Naive B cell (primary cell): ENCODE measurements at places on chromosomes 11 and 22.
A peak's percentile ranks its signal among the peaks of the same experiment; 100 is the strongest.

GRCh38 chr11:78432956-78433355 lies 15.3 kb upstream of the GAB2 start:
- H3K27me3 ChIP-seq = no peaks in the 10 kb centered on the region
- H3K36me3 ChIP-seq = no peaks in the 10 kb centered on the region
- H3K27ac ChIP-seq = no peak overlapping the region
- H3K4me1 ChIP-seq = peaks cover 28% of the 10 kb centered on the region
- H3K4me3 ChIP-seq = no peak overlapping the region

DNA sequence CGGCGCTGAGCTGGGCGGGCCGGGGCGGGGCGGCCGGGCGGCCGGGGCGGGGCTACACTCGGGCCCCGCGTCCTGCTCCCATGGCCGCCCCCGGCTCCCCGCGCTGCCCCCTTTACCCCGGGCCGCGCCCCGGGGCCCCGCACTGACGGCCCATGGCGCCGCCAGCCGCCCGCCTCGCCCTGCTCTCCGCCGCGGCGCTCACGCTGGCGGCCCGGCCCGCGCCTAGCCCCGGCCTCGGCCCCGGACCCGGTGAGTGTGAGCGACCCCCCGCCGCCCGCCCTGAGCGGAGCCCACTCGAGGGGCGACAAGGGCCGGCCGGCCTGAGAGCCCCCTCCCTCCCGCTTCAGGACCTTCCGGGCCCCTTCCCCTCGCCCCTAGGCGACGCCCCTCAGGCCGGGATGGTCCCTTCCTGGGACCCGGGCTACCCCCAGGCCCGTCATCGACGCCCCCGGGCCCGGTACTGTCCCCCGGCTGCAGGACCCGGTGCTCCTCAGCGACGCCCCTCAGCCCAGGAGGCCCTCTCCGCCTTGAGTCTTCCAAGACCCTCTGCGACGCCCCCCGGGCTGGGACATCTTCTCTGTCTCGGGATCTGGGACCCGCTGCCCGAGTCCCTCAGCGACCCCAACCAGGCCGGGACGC lies at the start of gene KREMEN1:
KREMEN1 (plus strand) TSS at position 57 of the 639 bp plus-strand sequence; CDS start at position 153, 96 bp downstream.
- H3K4me3 ChIP-seq = peak within 1 kb of the TSS; percentile 84
- peaks cover 72% of the 10 kb centered on the region for H3K27me3 ChIP-seq
- no peaks in the 10 kb centered on the region for H3K36me3 ChIP-seq
- H3K27ac ChIP-seq = no peak within 1 kb of the TSS
- peaks cover 14% of the 10 kb centered on the region for H3K4me1 ChIP-seq

- peaks cover 3% of the 10 kb centered on the region for H3K4me1 ChIP-seq
- H3K36me3 ChIP-seq = no peaks in the 10 kb centered on the region
- no peak overlapping the region for H3K27ac ChIP-seq
- H3K4me3 ChIP-seq = no peak overlapping the region
Observed at GRCh38 chr11:67493548-67494370, 10.9 kb downstream of the AIP start.

- no peak for DNase-seq
- H3K27me3 ChIP-seq = peaks cover 44% of the 10 kb centered on the region
- H3K4me3 ChIP-seq = no peak overlapping the region
- no peaks in the 10 kb centered on the region for H3K36me3 ChIP-seq
Observed at GRCh38 chr22:39255449-39256185, 10.8 kb upstream of the PDGFB start.

DNA sequence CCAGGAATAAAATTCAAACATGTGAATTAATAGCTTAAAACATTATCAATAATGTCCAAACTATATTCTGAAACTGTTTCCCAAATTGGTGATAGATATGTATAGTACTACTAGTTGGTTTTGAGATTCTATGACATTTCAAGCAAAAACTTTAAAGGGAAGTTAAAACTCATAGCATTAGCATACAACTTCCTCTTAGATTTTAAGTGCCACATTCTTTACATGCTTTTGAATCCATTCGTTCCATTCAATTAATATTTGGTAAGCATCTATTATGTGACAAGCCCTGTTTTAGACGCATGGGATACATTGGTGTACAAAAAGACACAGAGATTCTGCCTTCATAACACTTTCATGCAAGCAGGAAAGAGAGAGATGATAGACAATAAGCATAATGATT lies 8.9 kb downstream of the PATL1 start:
- H3K27ac ChIP-seq = peak overlapping the region; percentile 4
- no peak for DNase-seq
- peaks cover 29% of the 10 kb centered on the region for H3K4me1 ChIP-seq
- H3K4me3 ChIP-seq = peak overlapping the region; percentile 27
- H3K36me3 ChIP-seq = peaks cover 15% of the 10 kb centered on the region
- H3K27me3 ChIP-seq = no peaks in the 10 kb centered on the region

DNA sequence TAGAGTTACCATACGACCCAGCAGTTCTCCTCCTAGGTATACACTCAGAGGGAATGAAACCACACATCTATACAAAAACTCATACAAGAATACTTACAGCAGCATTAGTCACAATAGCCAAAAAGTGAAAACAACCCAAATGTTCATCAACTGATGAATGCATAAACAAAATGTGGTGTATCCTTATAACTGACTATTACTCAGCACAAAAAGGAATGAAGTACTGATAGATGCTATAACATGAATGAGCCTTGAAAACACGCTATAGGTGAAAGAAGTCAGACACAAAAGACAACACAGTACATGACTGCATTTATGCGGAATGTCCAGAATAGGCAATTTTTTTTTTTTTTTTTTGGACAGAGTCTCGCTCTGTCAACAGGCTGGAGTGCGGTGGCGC lies 23.1 kb downstream of the NCAPD3 start:
- peaks cover 37% of the 10 kb centered on the region for H3K36me3 ChIP-seq
- no peak overlapping the region for H3K27ac ChIP-seq
- H3K27me3 ChIP-seq = no peaks in the 10 kb centered on the region
- no peaks in the 10 kb centered on the region for H3K4me1 ChIP-seq
- no peak overlapping the region for H3K4me3 ChIP-seq
- DNase-seq = no peak

DNA sequence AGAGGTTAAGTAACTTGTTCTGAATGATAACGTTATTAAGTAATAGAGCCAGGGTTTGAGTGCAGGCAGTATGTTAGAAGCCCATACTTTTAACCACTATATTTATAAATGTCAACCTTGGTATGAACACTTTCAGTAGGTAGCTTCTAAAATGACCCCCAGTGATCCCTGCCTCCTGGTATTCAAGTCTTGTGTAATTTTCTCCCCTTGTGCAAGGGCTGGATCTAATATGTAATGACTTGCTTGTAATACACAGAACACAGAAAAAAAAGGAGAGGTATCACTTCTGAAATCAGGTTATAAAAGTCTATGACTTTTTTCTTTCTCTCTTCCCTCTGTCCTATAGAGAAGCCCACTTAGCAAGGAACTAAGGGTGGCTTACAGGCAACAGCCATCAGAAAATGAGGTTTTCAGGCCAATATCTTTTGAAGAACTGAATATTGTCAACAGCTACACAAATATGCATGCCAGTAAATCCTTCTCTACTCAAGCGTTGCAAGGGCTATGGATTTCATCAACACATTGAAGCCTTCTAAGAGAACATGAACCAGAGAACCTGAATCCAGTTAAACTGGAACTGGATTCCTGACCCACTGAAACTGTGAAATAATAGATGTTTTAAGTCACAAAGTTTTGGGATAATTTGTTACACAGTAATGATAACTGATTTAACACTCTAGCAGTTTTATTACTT lies 712.3 kb downstream of the METTL15 start:
- no peak overlapping the region for H3K4me3 ChIP-seq
- no peaks in the 10 kb centered on the region for H3K27me3 ChIP-seq
- H3K27ac ChIP-seq = no peak overlapping the region
- no peaks in the 10 kb centered on the region for H3K36me3 ChIP-seq

GRCh38 chr11:35239471-35240075 lies 100.6 kb downstream of the CD44 start:
- peaks cover 31% of the 10 kb centered on the region for H3K4me1 ChIP-seq
- H3K27me3 ChIP-seq = peaks cover 4% of the 10 kb centered on the region
- no peak for DNase-seq
- H3K27ac ChIP-seq = no peak overlapping the region
- no peak overlapping the region for H3K4me3 ChIP-seq

DNA sequence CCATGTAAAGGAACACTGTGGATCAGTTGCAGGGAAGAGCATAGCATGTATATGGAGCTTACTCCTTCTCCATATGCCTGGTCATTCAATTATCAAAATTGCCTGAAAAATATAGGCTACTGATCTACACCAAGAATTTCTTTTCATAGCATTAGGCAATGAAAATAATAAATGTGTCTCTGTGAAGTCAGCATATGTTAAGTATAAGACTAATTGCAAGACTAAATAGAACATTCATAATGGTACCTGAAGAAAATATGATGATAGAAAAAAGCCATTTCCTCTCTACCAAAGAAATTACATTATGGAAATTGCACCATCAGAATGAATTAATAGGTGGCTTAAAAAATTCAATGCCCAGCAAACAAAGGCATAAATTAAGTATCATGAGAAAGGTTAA lies 584.7 kb downstream of the NELL1 start:
- no peak overlapping the region for H3K4me3 ChIP-seq
- no peak overlapping the region for H3K27ac ChIP-seq
- no peaks in the 10 kb centered on the region for H3K4me1 ChIP-seq
- no peak for DNase-seq

GRCh38 chr11:112361396-112361795 lies 100.7 kb upstream of the PLET1 start:
- DNase-seq = no peak
- H3K27me3 ChIP-seq = no peaks in the 10 kb centered on the region

DNA sequence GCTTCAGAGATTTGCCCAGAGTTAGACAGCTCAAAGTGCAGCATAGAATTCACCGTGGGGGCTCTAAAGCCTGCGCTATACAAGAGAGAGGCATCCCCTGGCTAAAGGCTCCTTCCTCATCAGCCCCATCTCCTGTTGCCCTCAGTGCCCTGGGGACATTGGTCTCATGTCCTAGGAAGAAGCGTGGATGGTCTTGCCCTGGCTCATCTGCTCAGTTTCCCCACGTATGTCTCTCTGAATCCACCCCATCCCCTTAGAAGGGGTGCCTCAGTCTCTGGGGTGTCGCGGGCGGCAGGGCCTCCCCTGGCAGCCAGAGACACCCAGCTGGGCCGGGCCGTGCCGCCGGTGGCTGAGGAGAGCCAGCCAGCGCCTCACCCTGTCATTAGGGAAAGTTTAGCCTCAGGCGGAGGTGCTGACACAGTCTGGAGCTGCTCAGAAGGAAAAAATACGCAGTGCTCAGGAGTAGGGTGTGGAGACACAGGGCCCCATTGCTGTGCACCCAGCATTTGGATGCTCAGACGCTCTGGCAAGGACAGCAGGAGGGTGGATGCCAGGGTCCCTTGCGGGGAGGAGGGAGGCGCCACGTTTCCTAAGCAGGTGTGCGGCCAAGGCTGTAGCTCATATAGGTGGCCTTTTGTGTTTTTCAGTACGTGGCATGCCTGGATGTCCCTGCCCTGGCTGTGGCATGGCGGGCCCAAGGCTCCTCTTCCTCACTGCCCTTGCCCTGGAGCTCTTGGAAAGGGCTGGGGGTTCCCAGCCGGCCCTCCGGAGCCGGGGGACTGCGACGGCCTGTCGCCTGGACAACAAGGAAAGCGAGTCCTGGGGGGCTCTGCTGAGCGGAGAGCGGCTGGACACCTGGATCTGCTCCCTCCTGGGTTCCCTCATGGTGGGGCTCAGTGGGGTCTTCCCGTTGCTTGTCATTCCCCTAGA lies 1.3 kb downstream of the SLC39A13 start:
- DNase-seq = no peak
- H3K36me3 ChIP-seq = no peaks in the 10 kb centered on the region
- peak overlapping the region; percentile 94 for H3K4me3 ChIP-seq
- no peaks in the 10 kb centered on the region for H3K27me3 ChIP-seq
- peak overlapping the region; percentile 92 for H3K27ac ChIP-seq

GRCh38 chr22:20026996-20027601 lies 6.2 kb downstream of the TANGO2 start:
- no peak overlapping the region for H3K4me3 ChIP-seq
- no peak overlapping the region for H3K27ac ChIP-seq
- H3K4me1 ChIP-seq = peaks cover 69% of the 10 kb centered on the region
- no peak for DNase-seq
- H3K27me3 ChIP-seq = no peaks in the 10 kb centered on the region
- no peaks in the 10 kb centered on the region for H3K36me3 ChIP-seq

- H3K4me3 ChIP-seq = no peak overlapping the region
- H3K27me3 ChIP-seq = peaks cover 5% of the 10 kb centered on the region
- no peaks in the 10 kb centered on the region for H3K4me1 ChIP-seq
- H3K36me3 ChIP-seq = no peaks in the 10 kb centered on the region
- H3K27ac ChIP-seq = no peak overlapping the region
- no peak for DNase-seq
Observed at GRCh38 chr11:74533421-74533820, 39.9 kb upstream of the LIPT2 start.

DNA sequence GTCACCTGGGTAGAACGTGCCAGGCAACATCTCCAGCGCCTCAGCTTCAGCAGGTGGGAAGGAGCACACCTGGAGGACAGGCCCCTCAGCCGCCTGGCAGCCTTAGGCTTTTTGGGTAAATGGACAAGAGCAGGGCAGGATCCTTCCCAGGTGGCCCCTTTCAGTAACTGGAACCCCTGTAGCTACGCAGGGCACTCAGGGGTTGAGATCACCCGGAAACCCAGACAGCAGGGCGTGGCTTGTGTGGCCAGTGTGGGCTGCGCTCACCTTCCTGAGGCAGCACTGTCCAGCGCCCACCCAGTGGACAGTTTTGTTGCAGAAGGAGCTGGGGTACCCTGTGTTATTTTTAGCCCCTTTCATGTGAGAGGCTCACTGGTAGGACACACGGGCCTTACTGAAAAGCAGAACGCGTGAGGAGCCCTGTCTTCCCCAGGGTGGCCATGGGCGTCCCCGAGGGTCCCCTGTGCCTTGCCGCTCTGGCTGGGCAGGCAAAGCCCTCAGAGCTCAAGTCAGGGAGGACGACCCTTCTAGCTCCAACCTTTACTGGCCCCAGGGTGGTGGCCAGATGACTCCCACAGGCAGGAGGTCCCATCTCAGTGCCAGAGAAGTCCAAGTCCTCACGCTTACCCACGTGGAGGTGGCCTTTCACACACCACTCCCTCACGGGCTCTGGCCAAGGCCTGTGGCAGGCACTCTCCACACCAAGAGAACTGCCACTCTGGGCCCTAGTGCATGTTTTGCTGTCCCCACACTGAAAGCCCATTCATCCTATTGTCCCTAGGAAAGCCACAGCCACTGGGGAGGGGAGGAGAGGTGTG lies 75.8 kb downstream of the CTTN start:
- no peak for DNase-seq
- H3K27me3 ChIP-seq = peaks cover 26% of the 10 kb centered on the region
- no peak overlapping the region for H3K27ac ChIP-seq
- no peak overlapping the region for H3K4me3 ChIP-seq
- no peaks in the 10 kb centered on the region for H3K36me3 ChIP-seq
